Femur (tissue), 1 donor: ENCODE measurements at places on chromosomes 4 and X.

DNA sequence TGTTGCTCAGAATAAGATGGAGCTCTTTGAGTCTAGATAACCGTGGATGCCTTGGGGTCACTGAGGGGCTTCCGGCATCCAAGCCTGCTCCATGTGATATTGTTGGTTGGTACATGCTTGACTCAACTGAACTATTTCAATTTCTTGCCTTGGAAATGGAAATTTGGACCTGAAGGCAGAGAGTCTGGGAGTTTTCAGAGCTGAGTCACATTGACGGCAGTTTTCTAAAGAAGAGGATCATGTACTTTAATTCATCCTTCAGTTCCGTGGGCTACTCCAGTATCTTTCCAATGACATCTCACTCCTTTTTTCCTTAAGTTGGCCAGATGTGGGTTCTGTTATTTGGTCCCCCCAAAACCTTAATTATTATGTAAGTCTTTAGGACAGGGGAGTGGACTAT is 100.5 kb downstream of the MFAP3L start:
- no peak for DNase-seq

DNA sequence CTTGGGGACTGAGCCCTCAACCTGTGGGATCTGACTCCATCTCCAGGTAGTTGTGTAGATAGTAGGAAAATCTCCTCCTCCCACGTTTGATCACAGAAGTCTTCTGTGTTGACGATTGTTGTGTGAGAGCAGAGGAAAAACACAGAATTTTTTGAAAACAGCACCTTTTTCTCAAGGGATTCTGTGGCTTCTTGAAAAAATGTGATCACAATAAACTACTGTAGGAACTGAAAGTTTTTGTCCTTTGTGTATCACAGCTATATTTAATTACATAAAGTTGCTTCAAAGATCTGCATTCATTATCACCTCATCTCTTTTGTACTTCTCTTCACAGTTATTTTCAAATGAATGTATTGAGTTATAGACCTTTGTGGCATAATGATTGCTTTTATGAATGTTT is 85.1 kb downstream of the AFF1 start:
- DNase-seq = no peak

- DNase-seq = no peak
These were observed 2.2 kb downstream of the AIMP1 start for GRCh38 chr4:106318511-106318910.

GRCh38 chrX:70455366-70456202 is 10.9 kb downstream of the DLG3 start:
- no peak for DNase-seq

DNA sequence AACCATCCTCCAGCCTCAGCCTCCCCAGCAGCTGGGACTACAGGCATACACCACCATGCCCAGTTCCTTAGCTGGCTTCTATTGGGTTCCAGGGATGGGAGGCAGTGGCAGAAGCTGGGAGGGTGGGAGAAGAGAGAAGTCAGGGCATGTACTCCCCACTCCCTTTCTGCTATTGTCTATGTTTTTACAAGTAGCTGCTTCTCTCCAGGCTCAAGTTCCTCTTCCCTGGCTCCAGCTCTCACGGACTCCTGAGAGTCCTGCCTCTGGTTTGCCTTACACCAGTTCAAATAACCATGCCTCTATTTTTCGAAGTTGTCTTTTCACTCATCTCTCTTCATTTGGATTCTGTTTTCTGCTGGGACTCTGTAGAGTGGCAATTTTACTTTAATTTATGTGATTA is 2.9 kb downstream of the TBC1D9 start:
- DNase-seq = no peak

DNA sequence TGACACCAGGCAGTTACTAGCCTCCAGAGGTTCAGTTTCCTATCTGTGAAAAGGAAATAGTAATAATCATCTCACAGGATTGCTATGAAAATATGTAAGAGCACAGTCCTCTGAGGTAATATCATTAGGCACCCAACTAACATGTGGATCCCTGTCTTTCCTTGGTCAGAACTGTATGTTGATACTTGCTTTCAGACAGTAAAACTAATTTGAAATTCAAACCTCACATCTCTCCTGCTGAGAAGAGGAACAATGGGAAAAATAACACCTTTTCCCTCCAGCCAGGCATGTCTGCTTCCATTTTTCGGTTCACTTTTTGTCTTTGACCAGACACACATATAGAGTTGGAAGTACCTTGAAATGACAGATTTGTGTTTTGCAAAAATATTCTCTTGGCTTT is 262.7 kb downstream of the IL15 start:
- no peak for DNase-seq

DNA sequence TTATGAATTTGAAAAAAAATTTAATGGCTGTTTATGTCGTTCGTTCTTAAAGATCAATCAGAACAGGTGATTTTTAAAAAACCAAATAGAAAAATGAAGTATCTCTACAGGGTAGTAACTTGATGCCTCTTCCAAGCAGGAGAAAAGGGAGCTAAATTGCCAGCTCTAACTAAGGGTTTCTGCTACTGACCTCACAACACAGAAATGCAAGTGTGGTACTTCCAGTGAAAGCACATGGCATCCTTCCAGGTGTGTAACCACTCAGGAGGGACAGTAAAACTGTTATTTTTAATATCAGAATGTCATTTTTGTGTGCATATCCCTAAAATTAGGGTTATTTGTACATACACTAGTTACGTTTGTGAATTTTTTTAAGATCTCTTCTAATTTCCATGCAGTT is 116.8 kb upstream of the ZCCHC13 start:
- DNase-seq = no peak

DNA sequence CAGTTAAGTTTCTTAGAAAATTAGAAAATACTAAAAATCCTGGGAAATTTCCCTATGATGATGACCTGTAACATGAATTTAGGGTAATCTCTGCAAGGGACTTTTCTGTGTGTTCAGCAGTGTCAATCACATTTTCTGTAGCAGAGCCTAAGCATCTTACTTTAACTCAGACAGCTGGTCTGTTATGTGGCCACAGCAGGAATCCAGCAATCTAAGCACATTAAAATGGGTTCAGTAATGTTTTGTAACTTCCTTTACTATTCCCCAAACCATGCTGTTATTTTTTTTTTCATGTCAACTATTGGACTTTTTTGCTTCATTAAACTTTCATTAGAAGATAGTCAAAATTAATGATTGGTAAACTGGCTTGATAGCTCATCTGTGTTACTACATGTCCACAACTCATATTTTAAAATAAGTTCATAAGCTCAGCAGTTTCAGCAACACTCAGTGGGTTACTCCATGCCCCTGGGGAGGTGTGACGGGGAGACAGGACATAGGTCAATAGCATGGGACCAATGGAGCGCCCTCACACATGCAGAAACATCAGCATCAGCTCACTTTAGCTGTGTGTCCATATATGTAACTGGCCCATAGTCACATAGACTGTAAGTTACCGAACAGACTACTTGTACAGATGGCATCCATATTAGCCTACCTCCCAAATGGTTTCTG is 168.0 kb upstream of the PACRGL start:
- no peak for DNase-seq

DNA sequence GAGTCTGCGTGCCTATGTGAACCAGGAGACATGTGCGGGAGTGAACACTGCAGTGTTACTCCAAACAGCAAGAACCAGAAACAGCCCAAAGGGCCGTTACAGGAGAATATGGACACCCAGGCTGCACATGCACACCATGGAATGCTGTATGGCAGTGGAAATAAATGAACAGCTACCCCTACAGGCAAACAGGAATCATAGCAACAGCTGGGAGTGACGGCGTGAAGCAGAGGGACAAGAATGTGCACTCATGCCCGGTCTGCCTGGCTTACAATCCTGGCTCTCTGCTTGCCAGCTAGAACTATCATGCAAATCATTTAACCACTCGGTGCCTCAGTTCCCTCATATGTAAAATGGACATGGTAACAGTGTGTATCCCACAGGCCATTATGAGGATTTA is 16.6 kb downstream of the GPKOW start:
- no peak for DNase-seq

- DNase-seq = no peak
These were observed 154.6 kb downstream of the EPHA5 start for GRCh38 chr4:65515646-65516045.

- no peak for DNase-seq
These were observed 647.6 kb upstream of the ACTRT1 start for GRCh38 chrX:128699716-128700285.

DNA sequence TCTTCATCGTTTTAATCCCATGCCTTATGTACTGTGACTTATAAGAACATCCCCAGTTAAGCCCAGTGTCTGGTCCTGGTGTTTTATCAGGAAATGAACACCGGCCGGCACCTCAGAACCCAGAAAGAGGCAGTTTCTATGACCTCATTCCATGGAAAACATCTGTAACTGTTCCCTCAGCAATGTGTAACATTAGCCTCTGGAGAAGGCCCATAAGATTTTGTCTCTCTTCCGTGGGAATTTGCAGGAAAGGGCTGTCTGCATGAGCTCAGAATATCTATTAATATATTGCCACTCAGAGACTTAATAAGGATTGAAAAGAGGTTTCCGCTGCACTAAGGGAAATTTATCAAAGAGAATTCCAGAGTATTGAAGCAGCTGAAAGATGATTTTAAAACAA is 3.1 kb upstream of the TCEANC start:
- peak; percentile 47 for DNase-seq

GRCh38 chr4:13484749-13485221 is 645 bp upstream of the RAB28 start:
- DNase-seq = no peak

- no peak for DNase-seq
These were observed 1548.5 kb upstream of the IGFBP7 start for GRCh38 chr4:58658701-58659100.

- DNase-seq = no peak
These were observed 1.5 kb upstream of the MSMO1 start for GRCh38 chr4:165325732-165326512.

GRCh38 chr4:176238826-176239225 is 30.2 kb downstream of the ASB5 start:
- no peak for DNase-seq

DNA sequence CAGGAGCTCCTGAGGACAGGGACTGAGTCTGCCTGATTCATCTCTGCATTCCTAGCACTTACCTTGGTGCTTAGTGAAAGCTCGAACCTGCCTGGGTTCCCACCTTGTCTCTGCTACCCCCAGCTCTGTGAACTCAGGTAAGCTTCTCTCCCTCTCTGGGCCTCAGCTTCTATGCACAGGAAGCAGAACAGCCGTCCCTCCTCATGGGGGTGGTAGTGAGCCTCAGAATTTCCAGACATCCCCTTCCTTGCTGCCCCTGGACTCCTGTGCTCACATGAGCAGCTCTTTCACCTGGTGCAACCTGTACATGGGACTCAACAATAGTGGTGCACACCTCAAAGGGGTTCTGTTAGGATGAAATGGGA is 50.8 kb downstream of the HTRA3 start:
- DNase-seq = peak; percentile 21

GRCh38 chr4:184906480-184907097 is 80.8 kb upstream of the ACSL1 start:
- DNase-seq = no peak

GRCh38 chrX:9610771-9611392 is 146.0 kb downstream of the TBL1X start:
- DNase-seq = no peak

DNA sequence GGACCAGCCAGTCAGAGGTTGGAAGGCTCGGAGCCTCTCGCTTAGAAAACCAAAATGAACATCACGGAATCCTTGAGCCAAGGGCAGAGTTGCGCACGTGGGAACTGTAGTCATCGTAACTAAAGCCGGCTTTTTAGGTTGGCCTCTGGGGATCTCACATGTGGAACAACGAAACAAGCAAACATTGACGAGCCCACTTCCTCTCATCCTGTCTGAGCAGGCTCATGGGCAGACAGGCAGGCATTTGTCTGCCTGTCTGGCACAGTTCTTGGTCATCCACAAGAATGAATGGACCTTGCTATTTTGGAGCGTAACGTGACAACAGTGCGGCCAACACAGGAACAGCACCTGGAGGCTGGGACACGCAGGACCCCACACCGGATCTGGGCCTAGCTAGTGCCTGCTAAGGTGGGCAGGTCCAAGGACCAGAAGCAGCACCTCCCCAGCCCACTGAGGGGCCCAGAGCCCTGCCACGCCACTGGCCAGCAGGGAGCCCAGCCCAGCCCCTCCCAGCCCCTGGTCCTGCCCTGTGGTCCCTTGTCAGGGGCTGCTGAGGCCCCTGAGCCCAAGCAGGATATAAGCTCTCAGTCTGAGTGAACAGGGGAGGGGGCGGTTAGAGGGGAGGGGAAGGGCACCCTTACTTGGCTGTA is 9.2 kb upstream of the TREX2 start:
- no peak for DNase-seq
